ENCODE measurements at places on chromosomes 1 and 21.

DNA sequence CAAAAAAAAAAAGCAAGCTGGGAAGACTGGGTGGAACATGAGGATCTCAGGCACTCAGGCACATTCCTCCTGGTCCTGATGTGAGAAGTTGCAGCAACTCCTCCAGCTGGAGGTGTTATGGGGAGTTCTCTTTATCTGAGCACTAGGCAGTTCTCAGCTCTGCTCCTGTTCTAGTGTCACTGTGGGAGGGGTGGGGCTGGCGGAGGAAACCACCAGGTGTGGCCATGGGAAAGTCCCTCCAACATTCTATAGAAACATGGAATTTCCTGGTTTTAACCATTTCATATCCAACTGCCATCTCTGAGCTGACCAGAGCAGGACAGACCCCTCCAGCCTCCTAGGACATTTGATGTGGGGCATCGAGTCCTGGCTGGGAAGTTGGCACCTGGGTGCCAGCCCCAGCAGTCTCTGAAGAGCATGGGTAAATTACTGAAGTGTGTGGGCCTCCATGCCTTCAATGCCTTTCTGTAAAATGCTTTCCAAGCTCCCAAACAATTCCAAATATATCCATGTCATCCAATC lies 804 bp upstream of the IKBKE start:
- DNase-seq, result peak; percentile 30

GRCh38 chr1:197080323-197080722 lies 13.3 kb upstream of the F13B start:
- no peak for DNase-seq

GRCh38 chr1:45356186-45356585 lies 15.9 kb upstream of the MUTYH start:
- DNase-seq, result no peak

GRCh38 chr1:101004061-101004460 lies 21.5 kb downstream of the DPH5 start:
- no peak for DNase-seq

DNA sequence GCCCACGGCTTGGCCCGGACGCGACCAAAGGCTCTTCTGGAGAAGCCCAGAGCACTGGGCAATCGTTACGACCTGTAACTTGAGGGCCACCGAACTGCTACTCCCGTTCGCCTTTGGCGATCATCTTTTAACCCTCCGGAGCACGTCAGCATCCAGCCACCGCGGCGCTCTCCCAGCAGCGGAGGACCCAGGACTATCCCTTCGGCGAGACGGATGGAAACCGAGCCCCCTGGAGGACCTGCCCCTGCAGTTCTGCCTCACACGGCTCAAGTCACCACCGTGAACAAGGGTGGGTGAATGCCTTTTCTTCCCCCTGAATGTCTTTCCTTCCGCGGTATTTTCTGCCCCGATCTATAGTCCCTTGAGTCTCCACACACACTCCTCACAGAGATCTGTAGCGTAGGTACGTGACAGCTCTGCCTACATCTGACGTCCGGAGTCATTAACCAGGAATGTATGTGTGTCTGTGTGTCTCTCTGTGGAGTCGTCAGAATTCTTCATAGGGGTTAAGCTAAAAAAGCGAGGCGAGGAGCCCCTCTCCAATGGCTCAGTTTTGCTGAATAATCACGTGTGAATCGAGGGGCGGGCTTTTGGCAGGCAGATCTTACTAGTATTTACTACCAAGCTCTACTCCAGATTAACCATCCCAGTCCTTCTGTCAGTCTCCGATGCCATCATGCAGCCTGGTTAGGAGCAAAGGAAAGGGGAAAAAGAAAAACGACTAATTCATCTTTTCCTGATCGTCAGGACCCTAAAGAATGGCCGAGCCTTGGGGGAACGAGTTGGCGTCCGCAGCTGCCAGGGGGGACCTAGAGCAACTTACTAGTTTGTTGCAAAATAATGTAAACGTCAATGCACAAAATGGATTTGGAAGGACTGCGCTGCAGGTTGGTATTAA lies at the start of gene CDKN2C:
CDKN2C (plus strand) TSS at position 635 of the 898 bp plus-strand sequence; CDS start at position 759, 124 bp downstream.
- DNase-seq, result peak; percentile 33

DNA sequence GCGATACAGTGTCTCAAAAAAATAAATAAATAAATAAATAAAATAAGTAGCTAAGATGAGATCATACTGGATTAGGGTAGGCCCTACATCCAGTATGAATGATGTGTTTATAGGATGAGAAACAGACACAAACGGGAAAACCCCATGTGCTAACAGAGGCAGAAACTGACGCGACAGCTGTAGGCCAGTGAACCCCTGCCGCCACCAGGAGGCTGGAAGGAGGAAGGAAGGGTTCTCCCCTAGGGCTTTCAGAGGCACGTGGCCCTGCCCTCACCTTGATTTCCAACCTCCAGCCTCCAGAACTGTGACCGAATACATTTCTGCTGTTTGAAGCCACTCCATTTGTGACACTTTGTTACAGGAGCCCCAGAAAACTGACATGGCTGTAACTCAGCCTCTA lies 38.5 kb downstream of the CHD5 start:
- DNase-seq, result peak; percentile 7

- DNase-seq, result no peak
Measured at GRCh38 chr1:185795181-185795580, 61.0 kb downstream of the HMCN1 start.

DNA sequence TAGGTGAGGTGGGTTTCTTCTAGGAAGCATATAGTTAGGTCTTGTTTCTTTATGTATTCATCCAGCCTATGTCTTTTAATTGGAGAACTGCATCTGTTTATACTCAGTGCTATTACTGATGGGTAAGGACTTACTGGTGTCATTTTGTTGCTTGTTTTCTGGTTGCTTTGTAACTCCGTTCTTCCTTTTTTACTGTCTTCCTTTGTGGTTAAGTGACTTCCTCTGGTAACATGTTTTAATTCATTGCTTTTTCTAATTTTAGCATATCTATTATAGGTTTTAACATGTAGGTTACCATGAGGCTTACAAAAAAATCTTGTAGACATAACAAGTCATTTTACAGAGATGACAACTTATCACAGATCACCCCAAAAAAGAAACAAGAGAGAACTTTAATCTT lies 160.8 kb downstream of the VAV3 start:
- DNase-seq, result no peak

DNA sequence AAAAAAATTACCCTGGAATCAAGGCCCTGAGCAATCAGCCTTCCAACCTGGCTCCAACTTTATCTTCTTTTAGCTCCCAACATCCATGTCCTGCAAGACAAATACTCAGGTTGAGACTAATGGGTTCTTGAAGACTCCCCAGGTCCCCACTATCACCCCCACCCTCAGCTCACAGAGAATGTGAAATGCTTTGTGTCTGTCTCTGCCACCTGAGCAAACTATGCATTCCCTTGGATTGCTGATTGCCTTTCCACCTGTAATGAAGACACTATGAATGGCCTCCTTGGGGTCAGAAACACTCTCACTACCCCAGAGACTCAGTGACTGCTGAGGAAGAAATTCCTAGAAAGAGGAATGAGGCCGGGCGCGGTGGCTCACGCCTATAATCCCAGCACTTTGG lies 121.2 kb upstream of the GALNT2 start:
- no peak for DNase-seq

DNA sequence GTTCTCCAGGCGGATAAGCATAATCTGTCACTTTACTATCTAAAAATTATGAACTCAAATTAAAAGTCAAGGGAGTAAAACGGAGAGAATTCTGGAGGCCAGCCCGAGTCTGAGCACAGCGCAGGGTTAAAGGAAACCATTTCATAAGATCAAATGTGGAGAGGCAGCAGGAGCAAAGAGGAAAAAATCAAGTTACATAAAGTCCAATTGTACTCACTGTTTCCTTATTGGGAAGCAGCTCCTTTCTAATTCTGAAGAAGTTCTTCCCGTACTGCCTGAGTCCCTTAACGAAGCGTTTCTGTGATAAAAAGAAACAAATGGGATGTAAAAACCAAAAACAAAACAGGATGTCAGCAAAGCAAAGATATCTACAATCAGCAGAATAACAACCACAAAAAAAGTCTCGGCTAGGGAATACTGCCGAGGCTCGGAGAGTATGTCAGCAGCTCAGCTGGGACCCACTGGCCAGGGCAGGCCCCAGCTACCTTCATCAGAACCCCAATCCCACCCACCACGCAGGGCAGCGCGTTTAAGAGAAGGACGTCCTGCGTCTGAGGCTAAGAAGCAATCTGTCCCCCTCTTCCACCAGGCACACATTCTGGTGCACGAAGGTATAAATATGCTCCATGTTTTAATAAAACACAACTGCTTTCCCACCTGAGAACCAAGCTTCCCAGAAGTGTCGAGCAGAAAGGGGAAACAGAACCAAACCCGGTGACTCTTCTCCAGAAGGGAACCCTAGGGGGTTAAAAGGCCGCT lies 104.8 kb downstream of the SLC45A1 start:
- DNase-seq, result peak; percentile 9

DNA sequence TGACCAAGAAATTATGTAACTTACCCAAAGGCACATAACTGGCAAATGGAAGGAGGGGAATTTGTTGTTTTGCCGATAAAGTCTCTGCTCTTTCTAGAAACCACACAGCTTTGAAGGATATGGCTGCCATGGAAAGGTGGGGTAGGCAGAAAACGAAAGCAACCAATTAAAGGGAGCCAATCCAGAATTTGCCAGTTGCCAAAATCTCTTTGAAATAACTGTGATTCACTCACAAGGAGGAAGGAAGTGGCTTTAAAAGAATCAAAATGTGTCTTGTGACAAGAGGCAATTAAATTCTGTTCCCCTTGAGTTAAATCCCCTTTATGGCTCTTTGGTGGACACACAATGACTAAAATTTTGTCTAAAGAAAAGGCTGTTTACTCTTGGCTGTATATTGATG lies 61.2 kb upstream of the CCDC190 start:
- no peak for DNase-seq

DNA sequence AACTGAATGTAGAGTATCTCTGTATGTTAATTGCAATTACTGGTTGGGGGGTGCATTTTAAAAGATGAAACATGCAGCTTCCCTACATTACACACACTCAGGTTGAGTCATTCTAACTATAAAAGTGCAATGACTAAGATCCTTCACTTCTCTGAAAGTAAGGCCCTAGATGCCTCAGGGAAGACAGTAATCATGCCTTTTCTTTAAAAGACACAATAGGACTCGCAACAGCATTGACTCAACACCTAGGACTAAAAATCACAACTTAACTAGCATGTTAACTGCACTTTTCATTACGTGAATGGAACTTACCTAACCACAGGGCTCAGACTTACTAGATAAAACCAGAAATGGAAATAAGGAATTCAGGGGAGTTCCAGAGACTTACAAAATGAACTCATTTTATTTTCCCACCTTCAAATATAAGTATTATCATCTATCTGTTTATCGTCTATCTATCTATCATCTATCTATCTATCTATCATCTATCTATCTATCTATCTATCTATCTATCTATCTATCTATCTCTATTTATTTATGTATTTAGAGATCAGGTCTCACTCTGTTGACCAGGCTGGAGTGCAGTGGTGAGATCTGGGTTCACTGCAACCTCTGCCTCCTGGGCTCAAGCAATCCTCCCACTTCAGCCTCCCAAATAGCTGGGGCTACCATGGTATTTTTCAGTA lies 47.8 kb downstream of the CHML start:
- DNase-seq, result no peak

GRCh38 chr1:192516776-192517297 lies 58.7 kb upstream of the RGS1 start:
- peak; percentile 65 for DNase-seq

DNA sequence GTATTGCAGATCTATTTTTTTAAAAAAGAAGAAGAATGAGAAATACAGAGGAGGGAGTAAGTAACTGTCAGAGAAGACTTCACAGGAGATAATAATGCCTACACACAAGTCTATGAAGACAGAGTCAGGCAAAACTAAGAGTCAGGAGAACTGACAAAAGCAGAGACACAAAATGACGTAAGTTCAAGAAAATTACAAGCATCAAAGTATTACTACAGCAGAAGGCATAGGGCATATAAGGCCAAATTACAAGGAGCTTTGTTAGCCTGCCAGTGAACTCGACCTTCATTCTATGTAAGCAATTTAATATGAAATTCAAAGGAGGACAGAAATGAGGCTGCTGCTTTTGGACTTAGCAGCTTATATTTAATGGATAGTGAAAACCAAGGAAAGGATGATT lies 23.7 kb downstream of the FAF1 start:
- DNase-seq, result no peak

GRCh38 chr1:85343612-85344255 lies 67.3 kb upstream of the BCL10 start:
- no peak for DNase-seq

- no peak for DNase-seq
Measured at GRCh38 chr1:3992103-3992556, 92.1 kb upstream of the C1orf174 start.

GRCh38 chr1:52426371-52426770 lies 22.0 kb downstream of the PRPF38A start:
- no peak for DNase-seq

GRCh38 chr21:29667651-29668050 lies 272.1 kb downstream of the GRIK1 start:
- no peak for DNase-seq

GRCh38 chr21:14116080-14116481 lies 94.7 kb downstream of the LIPI start:
- DNase-seq, result no peak

DNA sequence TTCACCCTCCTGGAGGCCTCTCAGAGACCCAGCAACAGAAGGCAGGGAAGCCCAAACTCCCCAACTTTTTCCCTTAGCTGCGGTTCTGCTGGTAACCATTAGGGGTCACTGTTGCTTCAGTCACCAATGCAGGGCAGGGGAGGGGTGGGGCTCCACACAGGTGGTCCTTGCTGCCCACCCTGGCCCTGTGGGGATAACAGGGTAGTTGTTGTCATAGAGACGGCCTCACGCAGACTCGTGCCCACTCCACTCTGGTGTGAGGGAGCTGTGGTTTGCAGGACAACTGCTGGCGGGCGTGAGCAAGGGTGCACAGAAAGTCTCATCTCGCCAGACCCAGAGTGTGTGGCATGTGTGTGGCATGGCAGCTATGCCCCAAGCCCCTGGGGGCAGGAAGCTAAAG lies 19.9 kb downstream of the INSRR start:
- DNase-seq, result no peak
